ENCODE measurements at places on chromosomes 3 and 15. TPM values are rescaled to one million over a fixed set of nuclear protein-coding genes. Genes with fewer than 3 reads are reported as not detected.

Gene CCDC39
- not detected for total RNA-seq

Gene HIGD1A
- total RNA-seq: 95.7 TPM

Gene SAXO2
- 0.99 TPM for total RNA-seq

Gene DGKG
- total RNA-seq: 5.8 TPM

Gene PRR20G
- total RNA-seq: 2.4 TPM

Gene ESYT3
- 0.79 TPM for total RNA-seq

Gene FSIP1
- total RNA-seq: 0.95 TPM

Gene LPP
- 13.3 TPM for total RNA-seq

Gene NME9
- not detected for total RNA-seq

Gene SLC15A2
- total RNA-seq: 0.20 TPM

Gene ZNF619
- total RNA-seq: 2.0 TPM

Gene PATL2
- 0.12 TPM for total RNA-seq

Gene SLC28A1
- 0.04 TPM for total RNA-seq

Gene ZNF148
- 12.4 TPM for total RNA-seq

Gene MAGI1
- 4.6 TPM for total RNA-seq

Gene DYNLT2B
- total RNA-seq: 25.7 TPM

Gene AADAC
- 9.0 TPM for total RNA-seq

Gene C3orf20
- 0.02 TPM for total RNA-seq

Gene TBC1D5
- 19.6 TPM for total RNA-seq

Gene ANO10
- total RNA-seq: 21.5 TPM

Gene ZDHHC23
- total RNA-seq: 3.2 TPM

Gene TRIM42
- not detected for total RNA-seq

Gene FBN1
- 8.5 TPM for total RNA-seq

Gene FBXL2
- total RNA-seq: 7.2 TPM

Gene MEX3B
- 2.9 TPM for total RNA-seq

Gene ANKRD34C
- total RNA-seq: not detected

Gene BOC
- 5.3 TPM for total RNA-seq

Gene ZPLD1
- total RNA-seq: not detected

Gene DUOXA2
- total RNA-seq: not detected

Gene VIPR1
- 2.3 TPM for total RNA-seq

Measured in A549 treated with dexamethasone at 1 μM for 4 hours (cell line).